ENCODE measurements at places on chromosomes 1 and 21.
A peak's percentile ranks its signal among the peaks of the same experiment; 100 is the strongest.

GRCh38 chr1:6811583-6811982, 26.3 kb downstream of the CAMTA1 start:
- no peak for DNase-seq

DNA sequence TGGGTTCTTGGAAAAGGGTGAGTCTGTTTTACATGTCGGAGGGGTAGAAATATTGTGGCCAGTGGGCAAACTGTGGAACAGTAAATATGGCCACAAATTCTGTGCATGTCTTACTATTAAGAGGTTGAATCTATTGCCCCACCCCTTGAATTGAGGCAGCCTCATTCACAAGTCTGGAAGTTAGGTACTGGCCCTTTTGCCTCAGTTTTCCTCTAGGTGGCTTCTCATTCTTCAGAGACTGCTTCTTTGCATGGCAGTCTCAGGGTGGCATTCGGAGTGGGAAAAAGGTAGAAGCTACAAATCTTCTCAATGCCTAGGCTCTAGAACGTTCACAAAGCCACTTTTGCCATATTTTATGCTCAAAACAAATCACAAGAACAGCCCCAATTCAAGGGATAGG, 57.2 kb downstream of the SLC9C2 start:
- DNase-seq = no peak

- DNase-seq = no peak
Observed at GRCh38 chr1:189958756-189959155, 518.9 kb downstream of the BRINP3 start.

DNA sequence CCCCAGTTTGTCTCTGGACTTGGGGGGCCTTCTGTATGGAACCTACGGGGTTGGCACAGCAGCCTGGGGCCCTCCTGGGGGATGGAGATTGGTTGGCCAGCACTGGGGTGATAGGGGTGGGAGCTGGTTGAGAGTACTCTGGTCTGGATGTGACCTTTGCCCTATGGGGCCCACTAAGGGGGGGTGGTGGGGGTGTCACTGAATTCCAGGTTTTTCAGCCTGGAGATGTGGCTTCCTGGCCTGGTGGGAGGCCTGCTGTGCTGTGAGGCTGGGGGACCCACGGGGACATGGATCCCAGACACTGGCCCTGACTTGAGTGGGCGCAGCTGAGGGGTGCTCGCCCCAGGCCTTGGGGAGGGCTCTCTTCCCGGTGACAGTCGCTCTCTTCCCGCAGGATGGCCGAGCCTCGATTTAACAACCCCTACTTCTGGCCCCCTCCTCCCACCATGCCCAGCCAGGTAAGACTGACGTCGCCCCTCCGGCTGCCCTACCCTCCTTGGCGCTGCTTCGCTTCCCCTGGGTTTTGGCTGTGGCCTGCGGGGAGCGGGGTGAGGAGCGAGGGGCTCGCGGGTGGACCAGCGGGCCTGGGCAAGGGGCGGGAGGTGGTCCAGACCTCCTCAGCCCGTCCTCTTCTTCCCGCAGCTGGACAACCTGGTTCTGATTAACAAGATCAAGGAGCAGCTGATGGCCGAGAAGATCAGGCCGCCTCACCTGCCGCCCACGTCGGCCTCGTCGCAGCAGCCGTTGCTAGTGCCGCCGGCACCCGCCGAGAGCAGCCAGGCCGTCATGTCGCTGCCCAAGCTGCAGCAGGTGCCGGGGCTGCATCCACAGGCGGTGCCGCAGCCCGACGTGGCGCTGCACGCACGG, 19.6 kb downstream of the ZNF362 start:
- DNase-seq = no peak

- no peak for DNase-seq
Observed at GRCh38 chr1:45843474-45843905, 40.1 kb downstream of the MAST2 start.

DNA sequence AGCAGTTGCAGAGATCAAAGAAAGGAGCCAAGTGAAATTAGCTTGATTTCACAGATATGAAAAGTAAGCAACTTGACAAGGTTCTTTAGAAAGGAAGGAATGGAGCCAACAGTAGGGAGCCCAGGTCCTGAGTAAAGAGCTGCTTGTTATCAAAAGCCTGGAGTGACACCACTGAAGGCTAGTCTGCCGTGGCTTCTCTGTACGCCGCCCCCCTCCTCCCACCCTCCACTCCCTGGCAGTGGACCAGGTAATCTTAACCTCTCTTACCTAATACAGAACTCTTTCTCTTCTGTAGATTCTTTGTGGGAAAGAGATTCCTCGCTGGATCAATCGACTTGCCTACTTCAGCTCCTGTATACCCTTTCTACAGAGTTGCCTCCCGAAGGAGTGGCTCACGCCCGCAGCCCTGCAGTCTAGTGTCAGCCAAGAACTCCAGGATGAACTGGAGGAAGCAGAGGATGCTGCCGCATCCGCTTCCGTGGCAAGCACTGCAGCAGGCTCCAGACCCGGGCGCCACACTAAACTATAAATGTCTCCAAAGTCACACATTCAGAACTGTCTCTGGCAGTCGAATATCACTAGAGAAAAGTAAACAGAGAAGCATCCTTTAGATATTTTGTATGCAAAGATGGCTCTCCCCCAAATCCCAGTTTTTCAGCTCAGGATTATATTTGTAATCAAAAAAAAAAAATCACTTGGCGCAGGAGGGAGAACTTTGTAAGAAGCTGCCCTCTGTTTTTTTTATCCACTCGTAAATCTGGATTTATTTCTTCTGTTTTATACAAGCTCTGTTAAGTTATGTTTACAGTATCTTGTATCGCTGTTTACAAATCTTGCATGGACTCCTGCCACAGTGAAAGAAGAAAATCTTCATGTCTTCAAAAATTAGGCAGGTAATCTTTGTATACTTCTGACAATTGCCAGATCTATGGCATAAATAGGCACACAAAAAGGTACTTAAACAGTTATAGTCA, 52.6 kb downstream of the DESI2 start:
- DNase-seq = no peak

DNA sequence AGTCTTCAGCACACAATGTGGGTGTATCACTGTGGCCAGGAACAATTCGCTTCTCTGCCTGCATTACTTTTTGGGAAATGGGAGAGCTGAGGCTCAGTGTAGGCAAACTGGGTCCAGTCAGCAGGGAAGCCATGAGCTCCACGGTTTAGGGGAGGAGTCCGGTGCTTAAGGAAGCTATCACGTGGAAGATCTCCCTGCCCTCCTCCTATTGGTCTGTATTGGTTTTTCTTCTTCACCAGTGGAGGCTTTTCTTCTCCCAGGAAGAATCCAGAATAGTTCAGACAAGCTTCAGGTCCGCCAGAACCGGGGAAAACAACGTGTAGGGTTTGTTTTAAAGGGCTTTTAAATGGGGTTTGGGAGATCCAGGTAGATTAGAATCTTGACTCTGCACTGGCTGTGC, 156.2 kb upstream of the CAMK1G start:
- no peak for DNase-seq

DNA sequence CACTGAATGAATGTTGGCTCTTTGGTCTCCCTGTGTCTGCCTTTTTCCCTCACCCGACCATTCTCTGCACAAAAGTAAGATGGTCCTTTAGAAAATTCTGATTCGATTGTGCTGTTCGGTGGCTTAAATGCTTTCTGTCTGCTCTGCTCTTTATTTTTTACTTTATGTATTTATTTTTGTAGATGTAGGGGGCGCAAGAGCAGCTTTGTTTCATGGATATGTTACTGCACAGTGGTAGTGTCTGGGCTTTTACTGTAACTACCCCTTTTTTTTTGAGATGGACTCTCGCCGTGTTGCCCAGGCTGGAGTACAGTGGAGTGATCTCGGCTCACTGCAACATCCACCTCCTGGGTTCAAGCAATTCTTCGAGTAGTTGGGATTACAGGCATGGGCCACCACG, 15.7 kb downstream of the NLRP3 start:
- DNase-seq = no peak

GRCh38 chr1:8439015-8439702, 121.2 kb downstream of the SLC45A1 start:
- peak; percentile 42 for DNase-seq

GRCh38 chr1:247749870-247750269, 1.9 kb upstream of the OR14A2 start:
- DNase-seq = no peak

DNA sequence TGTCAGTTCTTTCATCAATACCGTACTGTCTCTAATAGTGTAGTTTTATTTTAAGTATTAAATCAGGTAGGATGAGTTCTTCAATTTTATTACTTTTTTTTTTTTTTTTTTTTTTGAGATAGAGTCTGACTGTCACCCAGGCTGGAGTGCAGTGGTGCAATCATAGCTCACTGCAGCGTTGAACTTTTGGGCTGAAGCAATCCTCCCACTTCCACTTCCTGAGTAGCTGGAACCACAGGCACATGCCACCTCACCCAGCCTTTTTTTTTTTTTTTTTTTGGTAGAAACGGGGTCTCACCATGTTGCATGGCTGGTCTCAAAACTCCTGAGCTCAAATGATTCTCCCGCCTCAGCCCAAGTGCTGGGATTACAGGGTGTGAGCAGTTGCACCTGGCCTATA, 44.3 kb downstream of the INAVA start:
- no peak for DNase-seq

- DNase-seq = no peak
Observed at GRCh38 chr1:34746785-34747637, 7.8 kb upstream of the GJB5 start.
